Stimulated activated CD4-positive, alpha-beta T cell treated with anti-CD3 and anti-CD28 coated beads, Interleukin-2, amount 100 ng/mL, for 48 hours (primary cell): ENCODE measurements at places on chromosomes 5 and 9.
A peak's percentile ranks its signal among the peaks of the same experiment; 100 is the strongest.

DNA sequence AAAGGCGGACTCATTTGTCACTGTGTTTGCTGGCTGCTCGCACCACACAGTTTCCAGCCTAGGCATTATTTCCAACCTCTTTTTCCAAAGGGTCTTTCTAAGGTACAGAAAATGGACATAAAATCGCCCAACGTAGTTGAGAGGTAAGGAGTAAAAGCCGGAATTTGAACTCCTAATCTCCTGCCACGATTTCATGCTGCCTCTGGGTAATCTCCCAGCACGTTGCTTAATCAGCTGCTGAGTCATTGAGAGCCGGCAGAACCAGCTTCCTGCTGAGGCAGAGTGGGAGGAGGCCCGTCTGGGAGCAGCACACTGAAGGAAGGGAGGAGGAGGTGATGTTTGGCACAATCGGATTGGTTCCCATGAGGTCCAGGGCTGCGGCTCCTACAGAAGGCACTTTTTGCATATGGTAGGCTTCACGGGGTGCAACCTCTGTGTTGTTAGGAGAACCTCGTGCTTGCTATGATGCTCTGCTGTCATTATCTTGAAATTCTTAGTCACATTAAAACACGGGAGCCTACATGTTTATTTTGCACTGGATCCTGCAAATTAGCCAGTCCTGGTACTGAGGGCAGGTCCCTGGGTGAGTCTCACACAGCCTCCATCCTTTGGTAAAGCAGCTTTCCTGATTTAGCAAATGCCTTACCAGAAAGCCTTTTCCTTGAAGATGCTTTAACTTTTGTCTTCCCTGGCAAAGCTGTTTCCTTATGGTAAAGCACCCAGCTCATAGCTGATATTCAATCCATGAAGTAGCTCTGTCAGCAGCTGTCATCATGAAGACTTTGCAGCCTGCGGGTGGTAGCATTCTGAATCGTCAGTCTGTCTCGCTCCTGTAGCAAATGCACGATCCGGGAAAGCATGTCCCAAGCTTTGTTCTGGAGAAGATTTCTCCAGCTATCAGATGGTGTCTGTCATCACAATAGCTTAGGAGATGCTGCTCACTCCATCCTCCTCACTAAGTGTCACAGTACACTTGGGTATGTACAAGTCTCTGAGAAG is 191.6 kb upstream of the MSX2 start:
- DNase-seq, result no peak

- no peak for DNase-seq
These were observed 381 bp downstream of the MED22 start for GRCh38 chr9:133347515-133347984.

DNA sequence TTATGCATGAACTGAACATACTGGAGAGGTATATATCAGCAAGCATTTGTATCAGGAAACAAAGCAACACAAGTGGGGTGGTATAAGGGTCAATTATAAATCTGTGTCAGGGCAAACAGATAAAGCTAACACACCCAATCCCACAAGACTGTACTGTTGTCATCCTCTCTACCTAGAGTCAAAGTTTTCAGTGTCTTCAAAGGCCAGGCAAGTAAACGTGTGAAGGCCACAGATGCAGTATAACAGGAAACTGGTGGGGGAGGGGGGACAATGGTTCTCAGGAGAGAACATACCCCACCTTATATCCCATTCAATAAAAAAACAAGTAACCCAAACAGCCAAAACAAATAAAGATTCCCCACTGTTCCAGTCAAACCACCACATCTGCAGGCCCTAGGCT is 22.1 kb downstream of the ELP1 start:
- no peak for DNase-seq

- no peak for DNase-seq
These were observed 4.8 kb downstream of the ROPN1L start for GRCh38 chr5:10446490-10446889.

GRCh38 chr5:11588803-11589202 is 315.4 kb downstream of the CTNND2 start:
- DNase-seq, result no peak

- DNase-seq, result no peak
These were observed 12.8 kb downstream of the SEMA5A start for GRCh38 chr5:9533096-9533495.

DNA sequence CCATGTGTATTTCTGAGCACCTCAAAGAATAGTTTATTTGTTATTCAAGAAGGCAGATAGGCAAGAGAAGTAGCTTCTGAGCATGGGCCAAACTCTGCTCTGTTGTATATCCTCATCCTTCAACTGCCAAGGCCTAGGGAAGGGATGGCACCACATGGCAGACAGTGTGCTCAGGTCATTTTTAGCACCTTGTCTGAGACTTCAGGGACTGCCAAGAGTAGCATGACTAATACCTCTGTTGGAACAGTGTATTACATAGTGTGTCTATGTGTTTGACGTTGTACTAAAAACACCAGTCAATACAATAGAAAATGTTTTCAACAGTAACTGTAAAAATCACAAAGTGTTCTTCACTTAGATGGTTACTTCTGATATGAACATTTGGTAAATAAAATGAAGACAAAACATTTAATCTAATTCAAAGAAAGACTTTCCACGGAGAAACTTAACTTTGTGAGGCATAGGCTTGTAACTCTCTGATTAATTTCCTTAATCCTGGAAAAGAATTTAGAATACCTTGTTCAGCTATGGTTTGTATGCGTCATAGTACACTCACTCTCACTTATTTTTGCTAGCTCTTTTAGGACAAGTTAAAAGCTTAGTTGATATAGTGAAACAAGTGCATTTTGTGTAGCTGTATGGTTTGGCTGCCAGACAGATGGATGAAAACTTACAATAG is 318.4 kb upstream of the RIOK2 start:
- DNase-seq, result no peak

DNA sequence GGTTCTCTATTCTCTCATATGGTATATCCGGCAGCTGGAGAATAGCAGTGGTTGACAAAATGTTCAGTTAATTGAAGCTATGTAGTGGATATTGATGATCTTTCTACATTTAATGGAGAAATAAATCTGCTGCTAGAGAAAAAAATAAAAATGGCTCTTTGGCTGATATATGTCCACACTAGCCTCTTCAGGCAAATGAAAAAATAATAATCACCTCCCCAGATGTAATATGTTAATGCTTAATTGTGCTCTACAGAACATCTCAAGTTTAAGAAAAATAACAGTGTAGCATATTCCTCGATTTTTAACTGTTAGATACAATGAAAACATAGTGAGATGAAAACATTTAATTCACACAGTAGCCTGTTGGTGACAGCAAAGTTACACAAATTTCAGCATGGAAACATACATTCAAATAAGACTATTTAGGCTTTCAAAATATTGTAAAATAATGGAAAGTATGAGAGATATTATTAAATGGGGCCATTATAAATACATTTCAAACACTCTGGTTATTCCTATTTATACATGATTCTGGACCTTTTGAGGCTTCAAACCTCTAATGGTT is 543.0 kb downstream of the MAT2B start:
- no peak for DNase-seq

- DNase-seq, result no peak
These were observed 80.2 kb downstream of the NTNG2 start for GRCh38 chr9:132241840-132242620.

- no peak for DNase-seq
These were observed 21.2 kb upstream of the ATOSB start for GRCh38 chr9:35136866-35137265.

- DNase-seq, result no peak
These were observed 202.5 kb upstream of the GAS1 start for GRCh38 chr9:87149799-87150198.

DNA sequence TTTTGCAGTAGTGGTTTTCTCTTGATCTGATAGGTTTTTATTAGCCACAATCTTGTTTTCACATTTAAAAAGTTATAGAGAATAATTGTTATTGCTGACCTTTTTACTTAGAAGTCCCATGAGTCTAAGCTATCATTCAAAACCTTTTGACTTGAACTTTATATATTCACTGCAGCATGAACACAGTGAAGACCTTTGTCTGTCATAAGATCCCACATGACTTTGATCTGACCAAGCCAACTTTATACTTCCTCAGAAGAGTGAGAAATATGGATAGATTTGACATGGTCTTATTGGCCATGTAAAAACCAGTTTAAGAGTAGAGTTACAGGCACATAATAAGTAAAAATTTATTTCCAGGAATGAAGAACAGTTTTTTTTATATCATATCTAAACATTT is 34.1 kb downstream of the RAD1 start:
- no peak for DNase-seq

GRCh38 chr5:138160706-138161105 is 17.7 kb downstream of the BRD8 start:
- no peak for DNase-seq

- no peak for DNase-seq
These were observed 47.0 kb downstream of the UBE2QL1 start for GRCh38 chr5:6495433-6496206.

- no peak for DNase-seq
These were observed 33.1 kb downstream of the FYB1 start for GRCh38 chr5:39186289-39186688.

DNA sequence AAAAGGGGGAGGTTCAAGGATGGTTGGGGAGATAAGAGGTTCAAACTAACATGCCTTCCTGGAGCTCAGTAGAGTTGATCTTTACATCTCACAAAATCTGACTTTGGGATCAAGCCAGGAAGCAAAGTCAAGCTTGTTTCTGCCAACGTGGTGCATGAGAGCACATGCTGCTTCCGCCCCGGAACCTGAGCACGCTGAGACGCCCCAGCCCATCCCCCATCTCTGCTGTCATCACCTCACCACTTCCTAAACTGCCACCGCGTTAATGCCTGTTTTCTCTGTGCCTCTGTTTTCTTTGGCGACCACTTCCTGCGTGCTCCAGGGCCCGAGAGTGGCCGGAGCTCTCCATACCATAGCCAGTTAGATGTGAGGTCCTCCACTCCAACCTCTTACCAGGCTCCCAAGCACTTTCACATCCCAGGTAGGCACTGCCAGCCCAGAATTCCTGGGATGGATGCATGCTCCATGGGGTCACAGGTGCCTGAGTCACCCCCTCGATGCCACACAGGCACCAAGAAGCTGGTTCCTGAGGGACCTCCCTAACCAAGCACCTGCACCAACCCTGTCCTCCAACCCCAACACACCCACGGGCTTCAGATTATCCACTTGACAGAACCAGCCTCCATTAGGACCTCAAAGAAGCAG is 31.2 kb upstream of the AFAP1L1 start:
- peak; percentile 62 for DNase-seq

DNA sequence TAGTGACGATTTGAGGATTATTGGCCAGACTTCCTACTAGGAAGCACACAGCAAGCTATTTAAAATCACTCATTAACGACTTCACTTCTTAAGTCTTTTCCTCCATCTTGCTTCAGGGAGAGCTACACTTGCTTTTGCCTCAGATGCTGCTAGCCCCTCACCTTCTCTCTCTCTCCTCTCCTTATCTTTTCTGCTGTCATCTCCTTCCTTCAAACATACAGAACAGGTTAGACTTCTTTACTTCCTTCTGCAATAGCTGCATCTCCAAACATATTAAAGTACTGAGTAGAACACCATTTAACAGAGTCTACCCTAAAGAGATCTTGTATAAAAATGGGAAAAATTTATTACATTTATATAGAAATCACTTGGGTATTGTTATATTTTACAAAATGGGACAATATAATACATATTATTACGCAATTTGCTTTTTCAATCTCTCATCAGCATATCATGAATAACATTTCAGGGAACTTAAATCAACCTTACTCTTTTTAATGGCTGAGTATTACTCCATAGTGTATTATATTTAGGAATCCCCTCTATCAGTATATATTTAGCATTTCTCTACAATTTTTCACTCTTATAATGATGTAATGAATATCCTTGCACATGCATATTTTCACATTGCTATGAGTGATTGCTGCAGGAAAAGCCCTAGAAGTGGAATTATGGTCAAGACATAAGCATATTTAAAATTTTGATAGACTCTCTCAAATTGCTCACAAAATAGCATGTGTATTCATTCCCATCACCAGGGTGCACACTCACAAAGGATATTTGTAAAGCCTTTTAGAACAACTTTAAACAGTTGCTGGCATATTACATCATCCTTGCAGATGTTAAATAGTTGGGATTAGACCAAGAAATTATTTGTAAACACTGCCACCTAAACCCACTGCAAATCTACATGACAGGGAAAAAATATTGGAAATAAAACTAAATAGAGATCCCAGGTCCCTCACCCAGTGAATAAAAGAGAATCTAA is 164.5 kb upstream of the NFIB start:
- DNase-seq, result no peak

DNA sequence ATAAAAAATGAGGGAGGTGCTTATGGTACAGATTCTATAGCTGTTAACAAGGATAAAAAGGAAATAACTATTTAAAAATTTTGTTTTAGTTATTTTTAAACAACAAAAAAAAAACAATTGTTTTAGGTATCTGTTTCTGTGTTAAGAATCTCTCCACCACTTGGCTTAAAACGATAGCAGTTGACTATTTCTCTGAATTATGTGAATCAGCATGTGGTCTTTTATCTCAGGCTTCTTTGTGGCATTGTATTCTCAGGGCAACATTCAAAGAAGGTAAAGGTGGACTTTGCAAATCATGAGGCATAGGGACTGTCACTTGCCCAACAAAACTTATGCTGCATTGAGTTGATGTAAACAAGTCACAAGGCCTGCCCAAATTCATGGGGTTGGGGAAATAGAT is 55.2 kb downstream of the ERBIN start:
- no peak for DNase-seq

DNA sequence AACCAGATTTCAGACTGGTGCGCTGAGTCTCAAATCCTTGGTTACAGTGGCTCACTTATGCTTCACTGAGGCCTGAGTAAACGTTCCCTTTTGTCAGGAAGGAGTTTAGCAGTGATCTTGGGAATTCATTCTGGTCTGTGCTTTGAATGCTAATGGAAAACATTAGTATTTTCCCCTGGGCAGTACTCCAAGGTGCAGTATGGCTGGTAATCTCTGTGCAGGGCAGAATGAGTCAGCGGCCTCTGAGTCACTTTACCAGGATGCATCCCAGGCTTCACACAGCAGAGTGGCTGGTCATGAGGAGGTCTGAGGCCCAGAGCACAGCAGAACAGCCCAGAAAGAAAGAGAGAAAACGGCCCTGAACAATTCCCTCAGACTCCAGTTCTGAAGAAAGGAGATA is 54.0 kb downstream of the PCA3 start:
- DNase-seq, result no peak

- no peak for DNase-seq
These were observed 378.9 kb downstream of the ELAVL2 start for GRCh38 chr9:23447166-23447565.

- DNase-seq, result no peak
These were observed 177.7 kb downstream of the NDUFS4 start for GRCh38 chr5:53738105-53738504.

GRCh38 chr5:52983731-52984636 is 5.2 kb upstream of the ITGA2 start:
- no peak for DNase-seq

DNA sequence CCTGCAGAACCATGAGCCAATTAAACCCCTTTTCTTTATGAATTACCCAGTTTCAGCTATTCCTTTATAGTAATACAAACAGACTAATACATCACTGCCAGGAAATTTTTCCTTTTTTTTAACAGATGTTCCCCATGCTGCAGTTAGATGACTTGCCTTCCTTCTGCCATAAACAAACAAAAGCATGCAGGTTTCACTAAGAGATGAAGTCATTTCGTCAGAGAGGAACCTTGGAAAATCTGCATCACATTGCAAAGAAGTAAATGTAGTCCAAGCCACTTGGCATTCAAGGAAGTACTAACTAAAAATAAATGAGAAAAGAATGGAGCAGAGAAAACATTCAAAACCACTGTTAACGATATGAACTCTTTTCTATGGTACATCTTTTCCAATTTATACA is 194.1 kb upstream of the EFNA5 start:
- DNase-seq, result no peak

GRCh38 chr5:147565524-147565923 is 55.7 kb upstream of the DPYSL3 start:
- no peak for DNase-seq

- DNase-seq, result no peak
These were observed 34.7 kb downstream of the ITGA1 start for GRCh38 chr5:52822437-52822836.
